ENCODE measurements at places on chromosomes 11 and 22.

DNA sequence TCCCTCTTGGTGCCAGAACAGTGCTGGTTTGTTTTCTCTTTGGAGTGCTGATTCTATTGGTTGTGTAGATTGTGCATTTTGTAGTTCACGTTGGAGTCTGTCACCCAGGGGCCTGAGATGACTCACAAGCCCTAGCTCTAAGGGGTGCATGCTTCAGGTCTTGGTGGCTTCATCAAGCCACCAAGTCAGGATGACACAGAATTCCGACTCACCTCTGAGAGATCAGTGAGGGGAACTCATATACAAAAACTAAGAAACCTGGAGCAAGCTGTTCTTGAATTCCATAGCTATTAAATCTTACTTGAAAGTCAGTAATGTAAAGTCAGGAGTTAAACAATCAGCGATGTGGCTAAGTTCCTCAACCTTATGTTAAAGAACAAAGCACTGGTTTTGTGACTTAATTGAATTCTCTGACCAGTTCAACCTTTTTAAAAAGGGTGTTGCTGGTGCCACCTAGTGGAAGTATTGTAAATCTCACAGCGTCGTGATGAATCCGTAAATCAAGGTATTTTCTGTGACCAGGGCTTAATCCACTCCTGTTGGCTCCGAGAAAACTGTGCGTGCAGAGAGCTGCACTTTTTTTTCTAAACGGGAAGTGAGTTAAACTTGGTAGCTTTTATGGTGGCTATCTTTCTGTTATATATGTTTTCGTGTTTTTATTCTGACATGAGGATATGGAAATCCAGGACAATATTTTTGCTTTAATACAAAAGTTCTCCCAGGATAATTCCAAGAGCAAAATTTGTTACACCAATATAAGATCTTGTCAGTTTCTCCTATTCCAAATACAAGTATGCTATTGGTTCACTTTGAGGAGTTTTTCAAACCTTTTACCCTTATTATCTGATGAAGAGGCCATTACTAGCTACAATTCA, 14.6 kb downstream of the MMP13 start:
- DNase-seq = no peak

DNA sequence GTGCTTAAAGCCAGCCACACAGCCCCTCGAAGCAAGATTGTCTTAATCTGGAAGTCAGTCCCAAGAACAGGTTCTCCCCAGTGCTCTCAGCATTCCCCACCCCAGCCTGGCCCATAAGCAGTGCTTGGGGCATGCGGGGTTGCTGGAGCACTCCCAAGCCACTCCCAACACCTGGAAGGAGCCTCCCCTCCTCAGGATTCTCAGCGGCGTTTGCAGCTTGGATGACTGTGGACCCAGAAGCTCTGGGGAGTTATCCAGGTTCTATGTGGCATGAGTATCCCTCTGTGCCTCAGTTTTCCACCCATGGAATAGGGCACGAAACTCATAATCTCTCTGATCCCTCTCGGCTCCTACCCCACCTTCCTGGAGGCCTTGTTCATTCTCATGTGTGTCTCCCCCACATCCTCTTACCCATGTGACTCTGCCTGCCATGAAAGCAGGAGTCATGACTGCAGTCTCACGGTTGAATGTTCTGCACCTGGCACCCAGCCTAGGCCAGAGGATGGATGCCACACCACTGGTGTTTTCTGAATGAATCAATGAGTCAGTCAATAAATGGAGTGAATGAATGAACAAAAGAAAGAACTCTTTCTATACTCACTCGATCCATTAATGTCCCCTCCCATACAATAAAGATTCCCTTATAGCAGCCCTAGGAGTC, 33.4 kb upstream of the WNT7B start:
- DNase-seq = no peak

DNA sequence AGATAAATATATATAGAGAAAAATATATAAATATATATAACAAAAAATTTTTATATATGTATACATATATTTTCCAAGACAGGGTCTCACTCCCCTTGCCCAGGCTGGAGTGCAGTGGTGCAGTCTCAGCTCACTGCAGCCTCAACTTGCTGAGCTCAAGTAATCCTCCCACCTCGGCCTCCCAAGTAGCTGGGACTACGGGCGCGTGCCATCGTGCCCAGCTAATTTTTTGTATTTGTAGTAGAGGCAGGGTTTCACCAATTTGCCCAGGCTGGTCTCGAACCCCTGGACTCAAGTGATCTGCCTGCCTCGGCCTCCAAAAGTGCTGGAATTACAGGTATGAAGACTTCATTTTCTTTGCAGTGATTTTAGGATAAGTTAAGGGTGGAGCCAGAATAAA, 38.9 kb upstream of the SEPTIN5 start:
- DNase-seq = no peak

- no peak for DNase-seq
Measured at GRCh38 chr11:69642549-69642912, 1.6 kb downstream of the CCND1 start.

GRCh38 chr11:62421996-62422395, 3.2 kb downstream of the SCGB1A1 start:
- no peak for DNase-seq

DNA sequence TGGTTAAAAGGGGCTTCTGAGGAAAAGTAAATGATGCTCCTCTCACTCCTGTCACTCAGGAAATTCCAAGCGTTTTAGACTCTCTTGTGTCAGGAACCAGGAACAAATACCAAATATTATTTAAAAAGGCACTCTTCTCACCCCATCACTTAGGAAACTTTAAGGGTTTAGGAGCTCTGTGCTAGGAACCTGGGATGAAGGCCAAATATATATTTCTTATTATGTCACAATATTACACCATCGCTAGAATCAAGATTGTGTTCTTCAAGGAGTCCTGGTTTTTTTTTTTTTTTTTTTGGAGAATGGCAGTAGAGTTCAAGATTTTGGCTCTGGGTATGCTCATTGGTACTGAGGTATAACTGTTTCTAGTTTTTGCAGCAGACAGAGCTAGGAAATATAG, 79.0 kb upstream of the HEPHL1 start:
- no peak for DNase-seq

DNA sequence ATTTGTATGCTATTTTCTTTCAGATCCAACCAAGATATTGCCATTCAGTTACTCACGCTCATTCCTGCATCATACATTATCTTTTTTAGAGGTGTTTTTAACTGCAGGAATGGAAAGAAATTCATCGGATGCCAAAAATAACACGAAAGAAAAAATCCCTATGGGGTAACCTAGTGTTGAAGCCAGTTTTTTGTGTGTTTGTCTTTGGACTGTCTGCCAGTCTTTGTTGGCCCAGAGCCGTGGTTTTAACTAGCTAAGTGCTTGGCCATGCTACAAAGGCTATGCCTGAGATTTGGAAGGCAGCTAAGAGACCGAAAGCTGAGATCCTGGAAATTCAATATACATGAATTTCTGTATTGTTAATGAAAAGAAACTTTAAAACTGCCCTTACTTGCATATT, 309.8 kb upstream of the CNTN5 start:
- DNase-seq = no peak

DNA sequence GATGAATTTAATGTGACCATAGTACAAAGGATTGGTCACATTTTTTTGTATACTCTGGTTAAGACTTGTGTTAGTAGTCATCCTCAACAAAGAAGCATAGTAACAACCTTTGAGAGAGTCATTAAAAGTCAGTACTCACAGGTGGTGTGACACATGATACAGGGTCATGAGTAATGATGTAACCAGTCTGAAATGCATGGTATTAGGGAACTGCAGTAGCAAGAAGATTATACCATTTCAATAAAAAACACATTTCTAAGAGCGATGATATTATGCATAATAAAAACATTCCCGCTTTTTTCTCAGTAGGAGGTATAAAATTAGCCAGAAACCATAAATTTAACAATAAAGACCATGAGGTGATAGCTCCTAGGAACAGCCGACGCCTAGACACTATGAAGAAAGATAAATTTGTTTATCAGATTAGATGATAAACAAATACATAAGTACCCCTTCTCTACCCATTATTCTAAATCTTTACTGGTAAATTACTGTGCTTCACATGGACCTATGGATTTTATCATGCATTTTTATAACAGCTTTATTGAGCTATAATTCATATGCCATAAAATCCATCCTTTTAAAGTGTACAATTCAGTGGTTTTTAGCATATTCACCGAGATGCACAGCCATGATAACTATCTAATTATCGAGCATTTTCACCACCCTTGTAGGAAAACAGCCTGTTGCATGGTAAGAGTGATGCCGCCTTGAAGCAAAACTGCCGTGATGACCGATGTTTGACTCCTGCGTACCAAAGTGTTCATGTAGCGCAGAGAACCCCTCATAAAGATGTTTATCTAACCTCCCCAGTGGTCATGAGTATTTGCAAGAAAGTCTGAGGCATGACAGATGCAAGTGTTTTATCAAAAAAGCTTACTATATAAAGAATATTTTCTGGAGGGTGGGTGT, 41.8 kb downstream of the TMPRSS5 start:
- DNase-seq = no peak

DNA sequence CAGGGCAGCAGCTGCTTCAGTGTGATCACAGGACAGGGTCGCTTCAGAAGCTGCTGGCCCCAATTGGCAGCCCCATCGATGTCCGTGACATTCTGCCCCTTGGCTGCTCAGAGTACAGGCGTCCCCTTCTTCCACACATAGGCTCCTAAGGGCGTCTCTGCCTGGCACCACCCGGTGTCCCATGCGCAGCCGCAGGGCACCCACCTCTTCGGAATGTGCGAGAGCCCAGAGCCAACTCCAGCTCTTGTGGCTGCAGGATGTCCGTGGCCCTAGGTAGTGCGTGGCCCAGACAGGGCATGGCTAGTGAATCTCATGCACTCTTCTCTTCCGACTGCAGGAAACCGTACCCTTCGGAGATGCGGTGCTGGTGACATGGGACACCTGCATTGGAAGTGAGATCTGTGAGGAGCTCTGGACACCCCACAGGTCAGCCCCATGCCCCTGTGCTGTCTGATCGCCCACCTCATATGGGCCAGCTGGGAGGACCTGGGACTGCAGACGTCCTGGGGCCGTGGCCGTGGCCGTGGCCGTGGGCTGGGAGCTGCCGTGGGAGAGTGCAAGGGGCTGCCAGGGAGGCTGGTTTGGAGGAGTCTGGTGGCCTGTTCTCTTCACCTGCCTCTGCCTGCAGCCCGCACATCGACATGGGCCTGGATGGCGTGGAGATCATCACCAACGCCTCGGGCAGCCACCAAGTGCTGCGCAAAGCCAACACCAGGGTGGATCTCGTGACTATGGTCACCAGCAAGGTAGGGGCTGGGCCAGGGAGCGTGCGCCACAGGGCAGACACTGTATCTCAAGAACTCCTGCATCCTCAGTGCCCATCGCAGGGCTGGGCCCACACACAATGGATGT, 20.2 kb downstream of the NADSYN1 start:
- no peak for DNase-seq

DNA sequence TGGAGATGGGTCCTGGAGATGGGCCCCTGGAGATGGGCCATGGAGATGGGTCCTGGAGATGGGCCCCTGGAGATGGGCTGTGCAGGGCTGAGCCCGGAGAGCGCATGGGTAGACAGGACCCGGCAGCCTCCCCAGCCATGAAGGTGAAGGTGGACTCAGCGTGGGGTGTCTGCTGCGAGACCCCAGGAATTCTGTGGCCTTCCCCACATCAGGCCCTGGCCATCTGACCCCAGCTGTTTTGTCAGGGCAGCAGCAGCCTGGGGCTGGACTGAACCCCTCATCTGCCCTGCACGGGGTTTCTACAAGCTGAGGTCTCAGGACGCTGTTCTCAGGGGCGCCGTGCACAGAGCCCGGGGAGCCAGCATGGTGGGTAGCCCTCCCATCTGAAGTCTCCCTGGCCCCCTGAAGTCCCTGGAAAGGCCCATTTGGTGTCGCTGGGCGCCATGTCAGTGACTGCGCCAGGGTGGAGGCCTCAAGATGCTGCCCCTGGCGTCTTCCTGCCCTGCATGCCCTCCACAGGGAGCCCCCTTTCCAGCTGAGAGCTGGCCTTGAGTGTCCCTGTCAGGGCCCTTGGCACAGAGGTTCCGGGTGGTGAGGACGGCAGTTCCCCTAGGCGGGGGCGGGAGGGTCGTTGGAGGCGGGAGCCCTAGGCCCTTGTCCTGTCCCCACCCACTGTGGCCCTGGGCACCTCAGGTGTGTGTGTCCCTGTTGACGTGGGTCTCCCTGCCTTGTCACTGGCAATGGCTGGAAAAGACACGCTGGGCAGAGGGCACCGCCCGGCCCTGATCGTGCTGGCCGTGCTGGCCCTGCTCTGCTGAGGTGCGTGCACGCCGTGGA, 5.4 kb downstream of the BRSK2 start:
- no peak for DNase-seq

DNA sequence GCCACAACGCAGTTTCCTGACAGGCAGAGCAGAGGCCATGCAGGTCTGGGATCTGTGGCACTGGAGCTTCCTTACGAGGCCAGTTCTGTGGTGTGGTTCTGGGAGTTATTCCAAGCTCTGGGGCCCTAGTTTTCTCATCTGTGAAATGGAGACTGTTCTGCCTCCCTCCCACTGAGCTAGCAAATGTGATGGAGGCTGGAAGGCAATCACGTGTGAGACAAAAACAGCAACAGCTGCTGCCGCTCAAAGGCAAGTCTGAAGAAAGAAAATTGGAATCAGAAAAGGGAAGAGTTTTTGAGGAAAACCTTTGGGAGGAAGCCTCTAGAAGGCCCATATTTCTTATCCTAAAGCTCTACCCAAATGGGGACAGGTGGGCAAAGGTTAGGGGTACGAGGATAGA, 8.3 kb upstream of the RIC3 start:
- DNase-seq = no peak

- DNase-seq = no peak
Measured at GRCh38 chr11:62501432-62501891, 45.1 kb downstream of the AHNAK start.

DNA sequence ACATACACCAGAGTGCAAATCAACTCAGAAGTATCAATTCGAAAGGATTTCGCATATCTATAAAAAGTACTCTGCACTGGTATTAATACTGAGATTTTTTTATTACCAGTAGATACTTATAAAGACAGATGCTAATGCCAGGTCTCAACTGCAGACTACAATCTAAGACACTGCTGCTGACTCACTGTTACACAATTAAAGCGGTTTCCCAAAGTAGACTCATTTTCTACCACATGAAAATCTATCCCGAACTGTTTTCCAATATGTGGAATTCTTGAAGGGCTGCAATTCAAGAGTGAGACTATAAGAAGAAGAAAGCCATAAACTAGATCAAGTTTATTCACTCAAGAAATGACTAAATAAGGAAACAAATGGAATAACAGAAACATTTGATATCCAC, 57.2 kb upstream of the ARHGAP32 start:
- no peak for DNase-seq

- no peak for DNase-seq
Measured at GRCh38 chr22:29877620-29878019, 5.4 kb upstream of the MTMR3 start.

DNA sequence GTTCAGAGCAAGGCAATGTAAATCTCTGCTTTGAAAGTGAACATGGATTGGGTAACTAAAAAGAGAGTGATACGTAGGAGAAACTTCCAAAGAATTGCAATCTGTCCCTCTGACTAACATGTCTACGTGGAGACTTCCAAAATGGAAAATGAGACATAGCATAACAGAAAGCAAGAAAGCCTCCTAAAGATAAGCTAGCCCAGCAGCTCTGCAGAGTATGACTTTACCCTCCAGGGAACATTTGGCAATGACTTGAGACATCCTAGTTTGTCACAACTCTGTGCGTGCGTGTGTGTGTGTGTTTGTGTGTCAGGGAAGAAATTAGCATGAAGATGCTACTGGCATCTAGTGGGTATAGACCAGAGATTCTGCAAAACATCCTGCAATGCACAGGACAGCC, 817.4 kb downstream of the NTM start:
- DNase-seq = no peak
